CD4-positive, alpha-beta T cell treated with Interleukin-21 for 1 hour (primary cell): ENCODE measurements at places on chromosomes 13 and 19.

GRCh38 chr13:80923907-80924306, 583.0 kb upstream of the SPRY2 start:
- no peak for DNase-seq

DNA sequence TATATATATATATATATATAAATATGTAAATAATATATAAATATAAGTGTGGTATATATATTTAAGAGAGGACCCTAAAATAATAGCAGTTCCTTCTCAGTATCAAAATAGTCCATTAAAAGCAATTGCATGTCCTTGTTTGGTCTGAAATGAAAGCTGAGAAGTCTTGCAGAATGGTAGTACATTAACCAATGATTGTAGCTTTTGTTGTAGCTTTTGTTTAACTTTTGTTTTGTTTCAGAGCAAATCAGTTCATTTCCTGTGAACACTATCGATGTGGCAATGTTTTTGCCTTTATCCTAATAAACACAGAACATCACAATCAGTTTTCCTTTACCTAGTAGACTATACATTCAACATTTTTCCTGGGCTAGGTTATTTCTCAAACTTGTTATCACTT, 1256.2 kb upstream of the SPRY2 start:
- no peak for DNase-seq

DNA sequence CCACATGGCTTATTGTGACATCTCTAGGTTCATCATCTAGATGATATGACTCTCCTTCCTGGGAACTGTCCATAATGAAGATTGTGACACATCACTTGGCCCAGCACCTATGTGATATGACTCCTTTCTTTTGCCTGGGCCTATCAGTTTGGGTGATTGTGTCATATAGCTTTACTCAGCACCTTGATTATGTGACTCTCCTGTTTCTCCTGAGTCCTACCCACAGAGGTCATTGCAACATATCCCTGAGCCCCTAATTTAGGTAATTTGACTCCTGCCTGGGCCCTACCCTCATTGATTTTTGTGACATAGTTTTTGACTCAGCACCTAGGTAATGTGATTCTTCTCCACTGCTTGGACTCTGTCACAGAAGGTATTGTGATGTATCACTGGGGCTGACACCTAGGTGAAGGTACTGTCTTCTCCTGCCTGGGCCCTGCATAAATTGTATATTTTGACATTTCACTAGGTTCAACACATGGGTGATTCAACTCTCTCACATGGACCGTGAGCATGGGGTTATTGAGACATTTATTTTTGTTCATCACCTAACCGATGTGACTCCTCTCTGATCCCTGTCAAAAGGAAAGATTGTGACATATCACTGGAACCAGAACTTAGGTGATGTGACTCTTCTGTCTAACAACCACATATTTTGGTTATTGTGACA, 26.2 kb upstream of the ZNF254 start:
- no peak for DNase-seq

DNA sequence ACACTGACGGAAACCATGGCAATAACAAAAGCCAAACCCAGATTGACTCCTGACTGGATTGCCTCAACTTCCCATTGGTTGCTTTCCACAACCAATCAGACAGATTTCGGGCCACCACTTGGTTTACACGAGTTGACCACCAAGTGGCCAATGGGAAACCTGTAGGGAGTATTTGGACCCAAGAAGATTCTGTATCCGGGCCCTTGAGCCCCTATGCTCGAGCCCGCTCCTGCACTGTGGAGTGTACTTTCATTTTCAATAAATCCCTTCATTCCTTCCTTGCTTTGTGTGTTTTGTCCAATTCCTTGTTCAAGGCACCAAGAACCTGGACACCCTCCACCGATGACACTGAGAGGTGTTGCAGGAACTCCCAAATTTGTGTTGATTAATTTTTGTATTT, 24.1 kb upstream of the URI1 start:
- DNase-seq = no peak

GRCh38 chr13:63605962-63606361, 2190.3 kb upstream of the PCDH20 start:
- DNase-seq = no peak

DNA sequence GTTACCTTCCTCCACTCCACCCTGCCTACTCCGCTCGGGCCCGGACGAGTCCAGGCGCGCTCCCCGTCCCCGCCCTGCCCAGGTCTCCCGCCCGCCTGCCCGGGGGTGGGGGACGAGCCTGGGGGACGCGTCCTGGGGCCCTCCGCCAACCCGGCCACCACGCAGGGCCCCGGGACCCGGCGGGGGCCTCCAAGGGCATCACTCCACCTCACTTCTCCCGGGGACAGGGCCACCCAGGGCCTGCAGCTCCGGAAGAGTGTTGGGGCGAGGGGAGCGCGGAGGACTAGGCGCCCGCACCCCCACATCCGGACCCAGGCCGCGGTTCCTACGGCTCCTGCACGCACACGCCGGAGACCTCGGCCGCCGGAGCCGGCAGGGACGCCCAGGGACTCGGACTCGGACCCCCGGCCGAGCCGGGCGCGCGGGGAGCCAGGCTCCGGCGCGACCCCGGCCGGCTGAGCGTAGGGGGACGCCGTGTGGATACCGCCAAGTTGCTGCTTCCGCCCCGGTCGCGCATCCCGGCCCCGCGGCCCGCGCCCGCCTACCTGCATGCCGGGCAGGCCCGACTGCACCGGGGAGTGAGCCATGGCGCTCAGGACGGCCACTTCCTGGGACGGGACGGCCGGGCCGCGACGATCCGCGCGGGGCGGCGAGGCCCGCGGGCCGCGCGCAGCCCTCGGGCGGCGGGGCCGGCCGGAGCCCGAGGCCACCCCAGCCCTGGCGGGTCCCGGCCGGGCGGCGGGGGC, 534 bp downstream of the STK24 start:
- DNase-seq = peak; percentile 39

DNA sequence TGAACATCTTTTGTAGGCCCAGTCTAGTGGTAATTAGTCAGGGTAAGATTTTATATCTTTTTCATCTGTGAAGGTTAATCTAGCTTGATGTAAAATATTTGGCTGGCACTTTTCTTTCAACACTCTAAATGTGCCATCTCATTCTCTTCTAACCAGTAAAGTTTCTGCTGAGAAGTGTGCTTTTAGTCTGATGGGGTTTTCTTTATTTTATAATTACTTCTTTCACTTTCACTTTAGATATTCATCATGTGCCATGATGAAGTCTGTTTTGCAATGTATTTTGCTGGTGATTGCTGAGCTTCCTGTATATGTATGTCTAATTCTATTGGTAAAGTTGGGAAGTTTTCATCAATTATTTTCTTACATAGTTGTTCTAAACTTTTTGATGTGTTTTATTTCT, 31.9 kb downstream of the ZNF726 start:
- no peak for DNase-seq

DNA sequence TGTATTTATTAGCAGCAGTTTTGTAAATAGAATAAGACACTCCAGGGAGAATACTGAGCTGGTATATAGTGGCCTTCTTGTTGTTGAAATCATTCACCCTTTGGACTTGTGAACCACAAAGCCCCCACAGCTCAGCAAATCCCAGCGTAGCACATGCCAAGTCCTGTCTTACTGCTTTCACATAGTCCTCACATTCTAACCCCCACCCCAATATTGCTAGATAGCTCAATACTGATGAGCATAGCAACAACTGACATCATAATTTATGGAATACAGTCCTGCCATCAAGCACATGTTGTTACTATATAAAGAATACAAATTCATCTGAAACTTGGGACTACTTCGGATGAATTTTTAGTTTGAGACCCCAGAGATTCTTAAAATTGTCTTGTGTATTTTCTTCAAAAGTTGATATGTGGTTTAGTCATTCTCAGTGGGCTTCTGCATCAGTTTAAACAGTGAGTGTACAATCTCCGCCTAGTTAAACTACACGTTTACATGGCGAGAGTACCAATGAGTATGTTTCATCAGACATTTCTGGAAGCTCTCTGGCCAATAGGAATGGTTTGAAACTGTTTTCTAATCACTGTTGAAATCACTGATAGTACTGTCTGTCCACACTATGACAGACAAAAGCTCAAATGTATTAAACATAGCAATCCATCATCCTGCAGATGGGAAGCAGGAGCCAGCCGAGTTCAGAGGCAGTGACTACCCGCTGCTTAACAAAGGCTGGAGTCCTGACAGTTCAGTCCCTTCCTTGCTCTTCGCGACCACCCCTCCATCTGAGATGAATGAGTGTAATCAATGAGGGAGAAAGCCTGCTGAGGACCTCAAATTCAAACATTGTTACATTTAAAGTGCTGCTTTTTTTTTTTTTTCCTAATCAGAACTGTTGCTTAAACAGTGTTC, 15.2 kb downstream of the DACH1 start:
- DNase-seq = no peak

- peak; percentile 60 for DNase-seq
Observed at GRCh38 chr19:45187421-45188100, 9.0 kb downstream of the BLOC1S3 start.

GRCh38 chr13:79226938-79227337, 179.1 kb downstream of the RBM26 start:
- DNase-seq = no peak

- no peak for DNase-seq
Observed at GRCh38 chr13:112506046-112506445, 81.9 kb downstream of the TUBGCP3 start.

GRCh38 chr19:15197942-15198341, 2.9 kb downstream of the NOTCH3 start:
- DNase-seq = no peak

DNA sequence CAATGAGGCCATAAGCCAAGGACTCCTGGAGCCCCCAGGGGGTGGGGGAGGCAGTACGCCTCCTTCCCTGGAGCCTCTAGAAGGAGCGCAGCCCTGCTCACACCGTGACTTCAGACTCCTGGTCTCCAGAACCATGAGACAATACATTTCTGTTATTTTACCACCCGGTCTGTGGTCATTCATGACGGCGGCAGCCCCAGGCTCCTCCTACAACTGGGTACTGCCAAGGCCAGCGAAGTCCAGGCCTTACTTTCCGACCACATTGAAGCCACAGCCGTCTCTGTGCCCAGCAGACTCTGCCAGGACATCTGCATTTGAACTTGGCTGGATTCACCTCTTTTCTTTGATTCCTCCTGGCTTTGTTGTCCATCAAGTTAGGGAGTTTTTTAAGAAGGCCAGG, 10.5 kb downstream of the GNG7 start:
- no peak for DNase-seq

GRCh38 chr13:43157796-43158195, 134.4 kb downstream of the DNAJC15 start:
- DNase-seq = no peak

DNA sequence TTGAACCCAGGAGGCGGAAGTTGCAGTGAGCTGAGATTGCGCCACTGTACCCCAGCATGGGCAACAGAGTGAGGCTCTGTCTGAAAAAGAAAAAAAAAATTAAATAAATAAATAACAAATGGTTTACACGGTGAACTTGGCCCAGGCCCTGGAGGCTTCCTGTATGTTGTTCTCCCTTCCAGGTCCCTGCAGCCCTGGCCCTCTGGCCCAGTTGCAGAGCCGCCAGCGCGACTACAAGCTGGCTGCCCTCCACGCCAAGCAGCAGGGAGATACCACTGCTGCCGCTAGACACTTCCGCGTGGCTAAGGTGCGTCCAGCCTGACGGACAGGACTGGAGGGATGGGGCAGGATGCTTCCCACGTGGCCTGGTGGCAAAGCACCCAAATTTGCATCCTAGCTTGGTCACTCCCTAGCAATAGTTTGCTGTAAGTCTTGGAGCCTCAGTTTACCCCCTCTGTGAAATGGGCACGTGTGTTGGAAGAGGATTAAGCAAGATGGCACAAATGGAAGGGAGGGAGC, 11.9 kb downstream of the CC2D1A start:
- DNase-seq = no peak

GRCh38 chr19:47762615-47763308, 15.7 kb upstream of the SELENOW start:
- DNase-seq = no peak

DNA sequence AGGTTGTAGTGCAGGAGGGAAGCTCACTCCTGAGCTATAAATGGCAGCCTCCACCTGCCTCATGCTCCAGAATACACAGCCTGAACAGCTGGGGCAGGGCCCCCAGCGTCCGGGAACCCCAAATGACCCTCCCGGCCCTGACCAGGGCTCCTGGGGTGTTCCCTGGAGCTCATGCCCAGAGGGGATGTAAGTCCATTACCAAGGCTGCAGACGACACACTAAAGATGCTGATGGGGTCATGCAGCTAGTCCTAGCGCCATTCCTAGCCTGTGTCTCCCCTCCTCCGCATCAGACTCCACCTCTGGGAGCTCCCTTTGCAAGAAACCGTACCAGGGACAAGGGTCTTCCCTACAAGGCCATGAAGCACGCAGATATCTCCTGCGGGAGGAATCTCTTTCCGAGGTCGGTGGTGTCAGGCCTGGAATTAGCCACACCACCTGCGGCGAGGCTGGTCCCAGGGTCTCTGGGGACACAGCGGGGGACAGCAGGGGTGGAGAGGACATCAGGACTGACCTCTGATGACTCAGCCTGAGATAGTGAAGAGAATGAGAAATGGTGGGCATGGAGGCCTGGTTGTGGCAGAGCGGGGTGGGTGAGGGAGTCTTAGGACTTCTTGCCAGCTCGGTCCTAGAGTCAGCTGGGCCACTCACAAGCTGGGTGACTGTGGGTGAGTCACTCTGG, 11.9 kb upstream of the TPM4 start:
- no peak for DNase-seq

DNA sequence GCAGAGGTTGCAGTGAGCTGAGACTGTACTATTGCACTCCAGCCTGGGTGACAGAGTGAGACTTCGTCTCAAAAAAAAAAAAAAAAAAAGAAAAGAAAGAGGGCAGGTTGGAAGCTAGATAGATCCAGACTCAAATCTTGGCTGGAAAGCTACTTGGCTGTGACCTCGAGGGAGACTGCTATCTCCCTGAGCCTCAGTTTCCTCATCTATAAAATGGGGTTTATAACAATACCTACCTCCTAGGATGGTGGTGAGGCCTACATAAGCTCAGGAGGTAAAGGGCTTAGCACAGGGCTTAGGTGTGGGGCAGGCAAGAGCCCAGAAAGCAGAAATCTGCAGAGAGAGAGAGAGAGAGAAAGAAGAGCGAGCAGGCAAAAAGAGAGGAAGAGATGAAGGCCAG, 24.2 kb upstream of the DACT3 start:
- no peak for DNase-seq

- DNase-seq = no peak
Observed at GRCh38 chr13:113001241-113002140, 32.5 kb downstream of the MCF2L start.

DNA sequence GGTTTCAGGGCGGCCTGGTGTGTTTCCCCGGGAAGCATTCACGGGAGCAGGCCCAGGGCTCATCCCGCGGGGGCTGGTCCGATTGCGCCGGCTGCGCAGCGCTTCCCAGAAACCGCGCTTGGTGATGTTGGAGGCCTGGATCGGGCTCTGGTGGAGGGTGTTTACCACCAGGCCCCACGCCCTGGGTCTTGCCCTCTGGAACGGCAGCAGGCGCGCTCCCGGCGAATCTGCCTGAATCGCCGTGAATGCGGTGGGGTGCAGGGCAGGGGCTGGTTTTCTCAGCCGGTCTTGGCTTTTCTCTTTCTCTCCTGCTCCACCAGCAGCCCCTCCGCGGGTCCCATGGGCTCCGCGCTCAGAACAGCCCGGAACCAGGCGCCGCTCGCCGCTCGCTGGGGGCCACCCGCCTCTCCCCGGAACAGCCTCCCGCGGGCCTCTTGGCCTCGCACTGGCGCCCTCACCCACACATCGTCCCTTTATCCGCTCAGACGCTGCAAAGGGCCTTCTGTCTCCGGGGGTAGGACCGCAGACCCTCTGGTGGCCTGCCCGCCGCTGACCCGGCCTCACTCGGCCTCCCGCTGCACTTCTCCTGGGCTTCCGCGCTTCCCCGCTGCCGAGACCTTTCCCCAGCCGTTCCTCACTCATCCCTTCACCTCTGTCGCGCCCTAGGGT, 69.4 kb upstream of the GJB6 start:
- no peak for DNase-seq

GRCh38 chr19:49635530-49636232, 4.3 kb downstream of the RRAS start:
- DNase-seq = no peak
